ENCODE measurements at places on chromosomes 1 and 21.

- DNase-seq, result peak; percentile 10
Observed at GRCh38 chr1:67162954-67163353, 3.3 kb upstream of the IL23R start.

GRCh38 chr1:10674700-10675609 is 121.5 kb downstream of the CASZ1 start:
- no peak for DNase-seq

DNA sequence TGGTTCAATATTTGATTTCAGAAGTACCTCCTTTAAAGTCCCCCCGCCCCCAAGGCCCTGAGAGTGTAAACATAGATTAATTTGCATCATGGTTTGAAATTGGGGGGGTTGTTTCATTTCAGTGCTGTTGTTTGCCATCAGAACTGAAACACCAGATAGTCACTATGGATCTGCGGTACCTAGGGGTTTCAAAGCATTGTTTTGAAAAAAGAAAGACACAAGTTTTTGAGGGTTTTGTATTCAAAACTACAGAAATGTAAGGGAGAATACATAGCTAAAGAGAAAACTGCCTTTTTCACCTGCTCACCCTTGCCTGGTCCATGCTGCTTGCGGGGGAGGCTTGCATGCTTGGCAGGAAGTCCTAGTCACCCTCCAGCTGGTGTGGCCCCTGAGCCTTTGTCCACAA is 59.3 kb downstream of the ACP6 start:
- no peak for DNase-seq

DNA sequence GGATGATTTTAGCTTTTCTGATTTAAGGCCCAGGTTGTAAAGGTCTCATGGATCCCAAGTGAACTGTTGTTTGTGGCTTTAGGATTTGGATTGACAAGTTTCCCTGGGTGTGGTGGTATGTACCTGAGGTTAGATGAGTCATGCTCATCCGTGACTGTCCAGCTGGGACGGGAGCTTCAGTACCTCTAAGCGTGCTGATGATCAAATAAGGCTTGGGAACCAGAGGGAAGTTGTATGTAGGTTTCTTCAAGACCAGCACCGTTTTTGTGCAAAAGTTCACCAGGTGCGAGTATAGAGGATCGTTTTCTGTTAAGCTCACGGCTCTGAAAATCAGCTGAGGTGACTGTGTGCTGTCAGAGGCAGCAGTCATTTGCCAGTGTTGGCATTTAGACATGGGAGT is 19.8 kb downstream of the PLA2G2E start:
- no peak for DNase-seq

- DNase-seq, result no peak
Observed at GRCh38 chr1:55329091-55329490, 113.9 kb upstream of the USP24 start.

DNA sequence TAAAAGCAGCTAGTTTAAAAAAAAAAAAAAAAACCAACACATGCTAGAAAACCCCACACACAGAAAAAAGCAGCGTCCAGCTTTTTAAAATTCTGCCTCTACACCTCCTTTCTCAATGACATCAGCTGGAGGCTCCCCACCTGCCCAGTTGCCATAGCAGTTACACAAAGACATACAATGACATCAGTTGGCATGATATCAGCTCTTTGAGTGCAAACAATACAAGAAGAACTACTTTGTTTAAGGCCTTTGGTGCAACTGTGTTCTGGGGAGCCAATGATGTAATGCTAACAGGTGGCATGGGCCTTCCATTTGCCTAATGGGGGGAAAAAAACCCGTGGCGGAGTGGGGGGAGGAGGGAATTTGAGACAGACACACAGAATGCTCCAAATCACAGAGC is 32.9 kb downstream of the DUSP10 start:
- peak; percentile 86 for DNase-seq

GRCh38 chr1:46677339-46677738 is 5.7 kb downstream of the TEX38 start:
- no peak for DNase-seq

DNA sequence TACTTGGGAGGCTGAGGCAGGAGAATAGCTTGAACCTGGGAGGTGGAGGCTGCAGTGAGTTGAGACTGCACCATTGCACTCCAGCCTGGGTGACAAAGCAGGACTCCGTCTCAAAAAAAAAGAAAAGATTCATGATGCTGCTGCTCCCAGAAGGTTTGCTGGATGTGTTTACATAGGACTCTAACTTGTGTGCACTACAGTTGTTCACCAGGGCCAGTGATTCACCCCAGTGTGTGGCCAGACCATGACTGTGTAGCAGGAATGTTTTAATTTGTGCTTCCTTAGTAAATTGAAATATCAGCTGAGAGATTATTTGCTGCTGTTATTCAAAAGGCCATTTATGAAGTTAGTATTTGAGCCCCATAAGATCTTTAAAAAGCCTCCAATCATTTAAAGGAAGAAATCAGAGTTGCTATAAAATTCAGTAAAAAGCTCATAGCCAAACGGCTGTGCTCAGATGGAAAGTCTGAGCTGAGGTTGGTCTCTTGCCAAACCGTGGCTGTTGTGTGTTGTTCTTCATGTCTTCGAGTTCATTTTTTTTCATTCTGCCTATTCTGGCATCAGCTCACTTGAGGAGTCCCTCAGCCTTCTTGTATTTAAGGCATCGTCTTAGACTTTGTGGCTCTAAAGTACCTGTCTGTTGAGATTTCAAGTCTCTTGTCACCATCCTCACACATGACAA is 18.1 kb upstream of the PGD start:
- no peak for DNase-seq

- DNase-seq, result no peak
Observed at GRCh38 chr1:81878538-81878937, 77.8 kb downstream of the ADGRL2 start.

DNA sequence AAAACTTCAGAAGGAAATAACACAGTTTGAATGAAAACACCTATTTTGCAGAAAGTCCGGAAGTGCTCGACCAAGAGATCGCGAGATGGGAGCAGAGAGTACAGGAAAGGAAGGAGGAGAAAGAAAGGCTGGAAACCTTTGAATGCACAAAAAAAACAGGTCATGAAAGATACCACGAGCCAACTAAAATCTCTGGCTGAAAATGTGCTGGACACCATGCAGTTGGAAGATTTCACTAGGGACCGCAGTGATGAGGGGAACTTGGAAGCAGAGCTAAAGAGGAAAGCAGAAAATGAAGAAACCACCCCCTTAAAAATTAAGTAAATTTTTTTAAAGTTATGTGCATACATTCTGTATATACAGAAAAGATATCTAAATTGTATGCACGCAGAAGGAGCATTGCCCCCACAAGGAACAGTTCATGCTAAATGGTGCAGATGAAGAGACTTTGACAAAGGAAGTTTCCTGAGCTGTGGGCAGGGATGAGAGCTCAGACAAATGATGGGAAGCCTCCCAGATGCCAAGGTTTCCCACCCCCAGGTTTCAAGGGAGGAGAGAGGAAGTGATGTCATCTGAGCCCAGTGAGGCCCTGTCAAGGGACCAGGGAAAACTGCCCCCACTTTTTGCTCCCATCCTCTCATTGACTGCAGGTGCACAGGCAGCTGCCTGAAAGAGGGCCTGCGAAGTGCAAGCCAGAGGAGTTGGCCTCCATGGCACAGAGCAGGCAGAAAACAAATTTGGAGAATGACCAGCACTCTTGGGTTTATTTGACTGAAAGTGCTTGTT is 52.5 kb downstream of the ETS2 start:
- DNase-seq, result no peak

GRCh38 chr1:219066631-219067349 is 106.9 kb upstream of the LYPLAL1 start:
- DNase-seq, result no peak

- no peak for DNase-seq
Observed at GRCh38 chr1:230268371-230269170, 157.6 kb downstream of the PGBD5 start.

DNA sequence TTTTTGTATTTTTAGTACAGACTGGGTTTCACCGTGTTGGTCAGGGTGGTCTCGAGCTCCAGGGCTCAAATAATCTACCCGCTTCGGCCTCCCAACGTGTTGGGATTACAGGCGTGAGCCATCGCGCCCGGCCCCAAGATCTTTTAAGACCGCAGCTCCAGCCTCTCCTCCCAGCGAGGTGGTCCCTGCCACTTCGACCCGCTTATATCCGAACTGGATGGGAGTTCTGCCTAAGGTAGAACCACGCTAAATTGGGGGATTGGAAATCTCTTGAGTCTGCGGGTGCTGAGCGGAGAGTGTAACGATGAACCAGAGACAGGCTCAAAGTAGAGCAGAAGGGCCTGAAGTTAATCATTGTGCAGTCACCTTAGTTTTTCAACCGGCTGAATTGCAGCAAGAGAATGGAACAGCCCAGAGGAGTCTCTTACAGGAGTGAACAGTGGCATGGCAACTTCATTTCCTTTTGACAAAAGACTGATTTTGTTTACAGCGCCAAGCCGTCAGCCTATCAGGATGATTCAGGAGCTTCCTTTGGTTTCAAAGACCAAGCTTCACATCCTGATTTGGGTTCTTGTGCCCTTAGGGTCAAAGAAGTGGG is 726 bp upstream of the CYB5R1 start:
- peak; percentile 47 for DNase-seq

DNA sequence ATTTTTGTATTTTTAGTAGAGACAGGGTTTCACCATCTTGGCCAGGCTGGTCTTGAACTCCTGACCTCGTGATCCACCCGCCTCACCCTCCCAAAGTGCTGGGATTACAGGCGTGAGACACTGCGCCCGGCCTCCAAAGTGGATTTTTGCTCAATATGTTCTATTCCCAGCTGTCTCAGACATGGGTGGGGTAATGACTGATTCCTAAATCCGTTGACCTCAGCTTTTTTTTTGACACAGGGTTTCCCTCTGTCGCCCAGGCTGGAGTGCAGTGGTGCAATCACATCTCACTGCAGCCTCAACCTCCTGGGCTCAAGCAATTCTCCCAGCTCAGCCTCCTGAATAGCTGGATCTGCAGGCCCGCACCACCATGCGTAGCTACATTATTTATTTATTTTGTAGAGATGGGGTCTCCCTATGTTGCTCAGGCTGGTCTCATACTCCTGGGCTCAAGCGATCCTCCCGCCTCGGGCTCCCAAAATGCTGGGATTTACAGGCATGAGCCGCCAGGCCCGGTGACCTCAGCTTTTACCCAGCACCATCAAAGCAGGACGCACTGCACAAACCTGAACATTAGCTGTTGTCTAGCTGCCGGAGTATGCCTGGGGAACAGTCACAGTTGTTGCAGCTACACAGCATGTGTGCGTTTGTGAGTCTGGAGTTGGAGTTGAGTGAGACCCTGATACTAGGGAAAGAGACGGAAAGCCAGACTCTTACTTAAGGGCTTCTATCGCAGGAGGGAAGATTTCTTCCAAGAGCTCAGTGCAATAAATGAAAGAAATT is 43.7 kb upstream of the PSEN2 start:
- DNase-seq, result no peak

- DNase-seq, result no peak
Observed at GRCh38 chr21:26843933-26844257, 1.3 kb downstream of the ADAMTS1 start.

DNA sequence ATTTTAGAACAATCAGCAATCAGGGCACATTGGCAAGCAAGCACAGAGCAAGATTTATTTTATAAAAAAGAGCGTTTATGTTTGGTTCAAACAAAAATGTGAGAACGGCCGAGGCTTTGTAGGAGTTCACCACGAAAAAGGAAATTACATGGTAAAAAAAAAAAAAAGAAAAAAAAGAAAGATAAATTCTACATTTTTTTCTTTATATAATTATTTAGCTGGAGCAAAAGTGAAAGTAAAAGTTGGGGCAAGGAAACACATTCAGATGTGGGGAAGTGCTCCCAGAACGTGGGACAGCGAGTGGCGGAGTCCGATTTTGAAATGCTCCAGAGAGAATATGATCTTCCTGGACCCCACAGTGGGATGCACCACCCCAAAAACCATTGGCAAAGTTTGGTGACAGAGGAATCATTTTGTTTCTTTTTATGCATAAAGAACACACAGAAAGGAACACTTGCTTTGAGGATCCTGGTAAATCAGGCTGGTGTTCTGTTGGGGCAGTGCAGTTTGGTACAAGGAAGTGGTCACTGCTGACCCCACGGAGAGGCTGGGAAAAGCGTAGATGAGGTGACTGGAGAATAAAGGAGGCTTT is 16.3 kb upstream of the ATP5PO start:
- DNase-seq, result no peak

- DNase-seq, result peak; percentile 80
Observed at GRCh38 chr1:154186177-154186576, 5.7 kb downstream of the TPM3 start.

DNA sequence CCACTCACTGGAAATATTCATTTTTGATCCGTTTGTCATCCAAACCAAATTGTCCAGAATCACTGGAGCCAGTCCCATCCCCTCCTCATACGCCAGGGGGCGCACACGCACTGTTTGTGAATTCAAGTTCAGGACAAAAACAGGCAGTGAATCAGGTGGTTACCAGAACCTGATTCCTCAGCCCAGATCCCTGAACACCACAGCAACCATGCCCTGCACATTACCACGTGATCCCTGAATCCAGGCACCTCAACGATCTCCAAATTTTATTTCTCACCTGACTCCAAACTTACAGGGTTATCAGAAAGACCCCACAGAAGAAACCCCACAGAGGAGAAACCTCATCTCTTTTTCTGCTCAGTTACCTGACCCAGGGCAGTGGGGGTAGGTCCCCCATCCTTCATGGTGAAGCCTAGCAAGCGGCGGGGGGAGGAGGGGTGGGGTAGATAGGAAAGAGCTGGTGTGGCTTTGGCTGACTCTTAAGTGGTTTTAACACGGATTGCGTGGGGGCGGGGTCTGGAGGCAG is 1.4 kb upstream of the PTPRF start:
- peak; percentile 78 for DNase-seq

DNA sequence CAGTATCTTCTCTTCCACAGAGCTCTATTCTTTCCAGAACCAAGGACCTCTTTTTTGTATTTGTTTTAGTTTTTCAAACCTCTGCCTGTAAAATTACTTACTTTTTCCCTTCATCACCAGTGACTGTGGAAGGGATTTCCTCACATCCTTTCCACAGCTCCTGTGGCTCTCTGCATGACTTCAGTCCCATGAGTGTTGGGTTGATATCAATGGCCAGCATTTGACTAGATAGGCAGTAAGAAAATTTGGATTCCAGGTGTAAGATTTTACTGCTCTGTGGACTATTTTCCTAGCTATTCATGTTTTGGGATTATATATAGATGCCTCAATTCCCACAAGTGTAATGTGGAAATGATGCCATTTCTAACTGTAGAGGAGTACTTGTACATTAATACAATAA is 171.5 kb upstream of the PTBP2 start:
- DNase-seq, result no peak

- no peak for DNase-seq
Observed at GRCh38 chr1:99599678-99600175, 46.2 kb upstream of the PALMD start.

DNA sequence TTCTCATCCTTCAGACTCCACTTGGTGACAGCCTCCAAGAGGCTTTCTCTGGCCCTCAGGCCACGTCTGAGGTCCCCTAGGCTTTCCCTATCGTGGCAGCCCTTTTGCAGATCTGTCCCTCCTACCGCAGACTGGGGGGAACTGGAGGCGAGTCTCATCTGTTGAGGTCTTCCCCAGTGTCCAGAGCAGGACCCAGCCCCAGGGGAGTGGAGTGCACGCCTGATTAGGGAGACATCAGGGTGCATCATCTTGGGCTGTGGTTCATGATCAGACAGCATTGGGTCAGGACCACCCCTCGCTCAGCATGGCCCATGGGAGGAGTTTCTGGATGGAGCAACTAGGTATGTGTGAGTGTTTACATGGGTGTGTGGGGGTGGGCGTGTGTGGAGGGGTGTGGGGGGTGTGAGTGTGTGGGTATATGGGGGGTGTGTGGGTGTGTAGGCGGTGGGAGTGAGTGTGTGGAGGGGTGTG is 8.5 kb upstream of the MATN1 start:
- DNase-seq, result no peak

GRCh38 chr1:31548907-31549808 is 27.2 kb upstream of the TINAGL1 start:
- DNase-seq, result peak; percentile 87

- DNase-seq, result no peak
Observed at GRCh38 chr1:209238356-209238755, 345.2 kb upstream of the CAMK1G start.

Data from CD4-positive, alpha-beta T cell treated with Interleukin-17A for 1 hour (primary cell).